ENCODE measurements at places on chromosomes 2 and 18. TPM values are rescaled to one million over a fixed set of nuclear protein-coding genes. Genes with fewer than 3 reads are reported as not detected.
A peak's percentile ranks its signal among the peaks of the same experiment; 100 is the strongest.

DNA sequence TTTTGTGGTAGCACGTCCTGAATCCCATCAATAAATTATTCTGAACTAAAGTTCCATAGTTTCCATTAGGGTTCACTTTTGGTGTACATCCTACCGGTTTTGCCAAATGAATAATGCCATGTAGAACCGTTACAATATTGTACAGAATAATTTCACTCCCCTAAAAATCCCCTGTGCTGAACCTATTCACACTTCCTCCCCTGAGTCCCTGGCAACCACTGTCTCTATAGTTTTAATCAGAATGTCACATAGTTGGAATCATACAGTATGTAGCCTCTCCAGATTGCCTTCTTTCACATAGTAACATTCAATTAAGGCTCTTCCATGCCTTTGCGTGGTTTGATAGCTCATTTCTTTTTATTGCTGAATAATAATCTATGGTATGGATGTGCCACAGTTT is 9.6 kb upstream of the CASP8 start:
- no peak for DNase-seq

- no peak for DNase-seq
Measured at GRCh38 chr2:234292962-234293243, 204.0 kb downstream of the ARL4C start.

DNA sequence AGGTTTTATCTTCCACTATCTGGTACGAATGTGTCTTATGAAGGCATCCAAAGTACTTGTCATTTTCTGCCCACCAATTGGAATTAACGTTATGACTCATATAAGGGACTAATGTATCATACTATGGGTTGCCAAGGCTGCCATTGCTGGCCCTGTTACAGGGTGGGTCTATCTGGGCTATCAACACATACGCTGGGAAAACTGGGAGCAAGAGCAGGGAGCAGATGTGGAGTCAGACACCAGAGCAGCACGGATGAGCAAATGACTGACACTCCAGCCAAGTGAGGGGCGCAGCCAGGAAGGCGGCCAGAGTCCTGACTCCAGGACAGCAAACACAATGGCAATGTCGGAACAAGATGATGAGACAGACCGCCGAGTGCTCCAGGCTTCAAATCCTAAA is 145.9 kb downstream of the COPS8 start:
- DNase-seq: no peak

DNA sequence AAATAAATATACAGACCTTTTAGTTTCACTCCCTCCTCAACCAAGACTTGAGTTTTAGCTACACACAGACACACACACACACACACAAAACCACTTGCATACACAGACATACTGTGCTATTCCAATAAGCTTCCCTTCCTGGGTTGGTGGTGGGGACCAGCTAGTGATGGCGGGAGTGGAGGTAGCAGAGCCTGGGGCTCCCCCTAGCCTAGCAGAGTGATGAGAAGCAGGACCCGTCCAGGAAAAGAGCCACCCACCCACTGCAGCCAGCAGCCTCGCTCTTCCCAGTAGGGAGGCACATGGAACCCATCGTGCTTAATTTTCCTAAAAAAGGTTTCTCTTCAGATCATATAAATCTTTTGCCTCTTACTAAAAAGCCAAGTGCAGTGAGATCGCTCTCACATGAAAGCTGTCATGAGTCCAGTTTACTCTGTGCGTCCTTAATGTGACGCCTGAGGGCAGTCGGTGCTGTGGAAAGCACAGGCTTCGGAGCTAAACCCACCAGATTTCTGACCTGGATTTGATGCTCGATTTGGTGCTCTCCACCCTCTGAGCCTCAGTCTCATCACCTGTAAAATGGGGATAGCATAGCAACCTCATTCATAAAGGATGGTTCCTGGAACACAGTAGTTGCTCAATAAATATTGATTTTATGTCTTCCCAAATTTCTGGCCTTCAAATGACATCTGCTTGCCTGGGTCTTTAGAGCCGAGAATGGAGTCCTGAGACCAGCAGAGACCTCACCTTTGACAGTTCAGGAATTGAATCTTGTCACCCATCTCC is 60.1 kb upstream of the YWHAQ start:
- DNase-seq: no peak

The TNFAIP6 gene
- total RNA-seq: 0.41 TPM

GRCh38 chr18:26765498-26765897 is 100.0 kb downstream of the AQP4 start:
- DNase-seq: no peak

DNA sequence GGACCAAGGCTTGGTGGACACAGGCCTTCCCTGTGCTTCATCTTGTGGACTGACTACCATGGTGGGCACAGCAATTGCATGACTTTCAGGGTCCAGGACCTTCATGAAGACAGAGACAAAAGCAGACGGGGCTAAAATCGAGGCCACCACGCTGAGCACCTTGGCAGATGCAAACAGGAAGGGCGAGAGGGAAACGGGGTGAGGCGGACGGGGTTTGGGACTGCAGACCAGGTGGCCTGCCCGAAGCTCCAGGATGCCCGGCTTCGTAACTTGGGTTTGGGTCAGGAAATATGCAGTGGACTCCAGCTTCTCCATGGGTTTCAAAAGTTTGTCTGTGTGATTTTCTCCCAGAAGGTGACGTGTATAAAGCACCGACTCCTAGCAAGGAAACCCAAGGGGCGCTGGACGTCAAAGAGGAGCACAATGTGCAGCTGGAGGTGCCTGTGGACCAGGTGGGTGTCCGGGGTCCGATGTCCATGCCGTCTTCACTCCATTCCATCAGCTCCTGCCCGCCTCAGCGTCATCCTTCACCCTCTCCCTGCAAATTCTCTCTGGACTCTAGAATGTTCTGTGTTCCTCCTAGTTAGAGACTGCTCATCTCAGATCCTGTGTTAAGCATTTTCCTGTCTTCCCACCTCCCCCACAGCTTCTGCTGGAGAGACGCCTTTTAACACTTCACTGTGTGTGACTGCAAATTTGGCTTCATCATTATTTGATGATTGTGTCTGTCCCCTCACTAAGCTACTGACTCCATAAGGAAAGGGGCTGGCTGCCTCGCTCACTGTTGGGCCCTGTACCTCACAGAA is 65.8 kb downstream of the DCDC2C start:
- peak; percentile 19 for DNase-seq

The PPP3R1 gene
- 59.9 TPM for total RNA-seq

DNA sequence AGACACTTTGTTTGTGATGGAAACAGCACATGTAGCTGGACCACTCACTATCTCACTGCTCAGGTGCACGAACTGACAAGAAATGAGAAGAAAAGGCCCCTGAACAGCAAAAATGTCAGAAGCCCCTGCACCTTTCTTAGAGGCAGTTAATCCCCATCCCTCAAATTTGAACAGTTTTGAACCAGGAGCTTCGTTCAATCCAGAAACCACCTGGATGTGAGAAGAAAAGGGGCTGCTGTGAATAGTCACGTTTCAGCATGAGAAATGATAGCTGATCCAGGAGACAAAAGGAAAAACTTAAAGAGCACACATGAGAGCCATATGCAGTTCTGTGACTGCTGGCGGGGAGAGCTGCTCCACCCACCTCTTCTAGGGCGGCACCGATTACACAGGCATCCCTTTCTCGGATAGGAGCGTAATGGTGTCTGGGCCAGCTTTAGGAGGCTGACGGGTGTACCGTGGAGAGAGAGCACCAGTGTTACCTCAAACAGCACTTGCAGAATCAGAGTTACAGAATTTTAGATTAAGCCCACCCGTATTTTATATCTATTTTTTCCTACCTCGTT is 117.0 kb upstream of the EML6 start:
- DNase-seq: no peak

The APLF gene
- 11.8 TPM for total RNA-seq

GRCh38 chr2:1563943-1564891 is 151.0 kb downstream of the TPO start:
- DNase-seq: no peak

DNA sequence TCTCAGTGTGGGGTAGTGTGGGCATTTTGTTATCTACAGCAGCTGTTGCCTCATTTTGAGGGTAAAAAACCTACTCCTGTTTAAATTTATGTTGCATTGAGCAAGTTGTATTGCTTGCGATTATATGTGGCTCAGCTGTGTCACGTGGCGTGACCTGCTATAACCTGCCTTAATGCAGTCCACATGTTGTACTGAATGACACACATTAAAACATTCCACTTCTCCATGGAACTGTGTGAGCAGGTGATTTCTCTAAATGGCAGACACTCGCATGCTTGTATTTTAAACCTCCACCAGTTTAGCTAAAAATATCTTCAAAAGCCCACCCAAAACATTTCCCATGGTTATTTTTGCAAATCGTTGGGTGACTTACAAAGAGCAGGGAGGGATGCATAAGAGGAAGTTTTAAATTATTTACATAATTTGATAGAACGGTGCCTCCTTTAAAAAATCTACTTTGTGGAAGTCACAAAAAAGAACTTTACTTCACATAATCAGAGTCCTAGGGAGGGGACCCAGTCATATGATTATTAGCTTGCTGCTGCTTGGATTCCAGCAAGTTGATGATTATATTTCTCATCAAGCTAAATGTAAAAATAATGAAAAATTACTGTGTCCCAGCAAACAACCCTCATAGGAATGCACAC is 163.3 kb upstream of the ZEB2 start:
- DNase-seq: no peak

DNA sequence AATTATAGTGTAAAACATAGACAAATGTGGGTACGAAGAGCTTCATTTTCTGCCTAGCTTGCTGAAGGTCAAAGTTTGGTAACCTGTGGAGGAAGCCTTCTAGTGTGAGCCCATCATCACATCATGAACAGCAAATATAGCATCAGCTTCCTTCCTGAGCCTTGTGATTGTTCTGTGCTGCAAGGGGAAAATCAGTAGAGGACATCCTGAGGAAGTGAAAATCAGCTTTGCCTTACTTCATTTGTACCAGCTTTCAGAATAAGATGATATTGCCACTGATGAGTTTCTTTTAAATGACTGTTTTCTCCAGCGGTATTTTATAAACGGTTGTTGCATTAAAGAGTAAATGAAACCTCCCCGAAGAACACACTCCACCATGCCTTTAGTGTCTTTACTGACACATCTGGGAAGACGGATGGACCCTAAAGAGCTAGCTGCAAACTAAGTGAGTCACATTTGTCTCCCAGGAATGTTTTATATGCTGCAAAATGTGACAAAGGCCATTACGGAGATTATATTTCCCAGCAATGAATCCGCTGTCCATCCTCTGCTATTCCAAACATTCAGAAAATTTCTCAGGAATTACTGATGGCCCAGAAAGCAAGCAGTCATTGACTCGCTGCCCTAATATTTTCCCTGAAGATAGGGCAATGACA is 1272.8 kb downstream of the SUCLG1 start:
- no peak for DNase-seq

GRCh38 chr2:168736649-168737445 is 65.6 kb upstream of the NOSTRIN start:
- no peak for DNase-seq
